ENCODE measurements at places on chromosomes 7 and 10.

- H3K27ac ChIP-seq = no peak overlapping the region
- no peaks in the 10 kb centered on the region for H3K4me1 ChIP-seq
- H3K4me3 ChIP-seq = no peak overlapping the region
- H3K36me3 ChIP-seq = no peaks in the 10 kb centered on the region
These were observed 70.9 kb upstream of the CTBP2 start for GRCh38 chr10:125231116-125231812.

DNA sequence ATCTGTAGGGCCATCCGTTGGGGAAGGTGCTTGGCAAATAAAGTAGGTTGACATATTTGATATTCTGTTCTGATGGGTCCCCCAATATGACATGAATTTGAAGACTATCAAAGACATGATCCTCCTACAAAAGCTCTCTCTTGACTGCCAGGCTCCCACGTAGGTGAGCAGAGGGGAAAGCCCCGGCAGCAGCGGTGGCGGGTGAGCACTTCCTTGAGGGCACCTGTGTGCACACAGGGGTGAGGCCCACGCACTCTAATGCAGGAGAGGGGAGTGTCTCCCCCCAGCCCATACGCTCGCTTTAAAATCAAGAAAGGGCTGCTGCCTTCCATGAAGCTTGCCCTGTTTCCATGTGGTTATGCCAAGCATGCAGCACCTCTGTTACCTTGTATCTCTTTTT, 100.4 kb downstream of the TAX1BP1 start:
- H3K27me3 ChIP-seq = no peaks in the 10 kb centered on the region
- no peak overlapping the region for H3K4me3 ChIP-seq
- H3K4me1 ChIP-seq = no peaks in the 10 kb centered on the region
- ATAC-seq = no peak

- no peaks in the 10 kb centered on the region for H3K27me3 ChIP-seq
- H3K27ac ChIP-seq = no peak overlapping the region
- no peak for ATAC-seq
These were observed 8.7 kb upstream of the SAMD9L start for GRCh38 chr7:93156884-93157283.

- H3K27me3 ChIP-seq = no peaks in the 10 kb centered on the region
- no peaks in the 10 kb centered on the region for H3K4me1 ChIP-seq
- no peak for ATAC-seq
- H3K36me3 ChIP-seq = no peaks in the 10 kb centered on the region
These were observed 49.8 kb downstream of the SEMA3E start for GRCh38 chr7:83599131-83599530.

GRCh38 chr7:91311839-91312238, 47.6 kb downstream of the FZD1 start:
- no peaks in the 10 kb centered on the region for H3K4me1 ChIP-seq
- no peak overlapping the region for H3K27ac ChIP-seq
- ATAC-seq = no peak
- H3K4me3 ChIP-seq = no peak overlapping the region
- H3K36me3 ChIP-seq = no peaks in the 10 kb centered on the region

- H3K27ac ChIP-seq = peak overlapping the region; percentile 41
- peaks cover under 1% of the 10 kb centered on the region for H3K4me1 ChIP-seq
- no peak overlapping the region for H3K4me3 ChIP-seq
- H3K27me3 ChIP-seq = no peaks in the 10 kb centered on the region
These were observed 3.5 kb upstream of the TCAF1 start for GRCh38 chr7:143905509-143905908.

- no peaks in the 10 kb centered on the region for H3K27me3 ChIP-seq
- no peaks in the 10 kb centered on the region for H3K4me1 ChIP-seq
- H3K4me3 ChIP-seq = no peak overlapping the region
- H3K27ac ChIP-seq = no peak overlapping the region
- no peak for ATAC-seq
These were observed 96.1 kb downstream of the LRMDA start for GRCh38 chr10:75527542-75527941.

- no peak overlapping the region for H3K4me3 ChIP-seq
- no peaks in the 10 kb centered on the region for H3K27me3 ChIP-seq
- H3K27ac ChIP-seq = no peak overlapping the region
- H3K4me1 ChIP-seq = no peaks in the 10 kb centered on the region
These were observed 123.5 kb upstream of the AGR3 start for GRCh38 chr7:17005271-17005670.

DNA sequence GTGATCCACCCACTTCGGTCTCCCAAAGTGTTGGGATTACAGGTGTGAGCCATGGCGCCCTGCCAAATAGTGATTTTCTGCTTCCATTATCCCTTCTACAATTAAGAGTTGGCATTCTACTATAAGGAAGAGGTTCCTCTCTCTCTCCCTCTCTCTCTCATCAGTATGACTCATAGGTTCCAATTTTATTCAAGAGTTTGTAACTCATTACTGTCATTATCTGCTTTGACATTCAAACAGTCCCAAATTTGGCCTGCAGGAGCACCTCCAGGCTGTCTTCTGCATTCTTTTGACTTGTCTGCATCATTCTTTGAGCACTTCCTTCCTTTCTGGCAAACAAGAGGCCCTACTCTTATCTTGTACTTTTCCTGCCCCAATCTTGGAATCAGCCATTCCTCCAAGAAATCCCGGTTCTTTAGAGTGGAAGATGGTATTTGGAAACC, 33.2 kb upstream of the CALU start:
- no peaks in the 10 kb centered on the region for H3K27me3 ChIP-seq
- H3K4me1 ChIP-seq = no peaks in the 10 kb centered on the region
- no peaks in the 10 kb centered on the region for H3K36me3 ChIP-seq
- no peak overlapping the region for H3K27ac ChIP-seq
- no peak overlapping the region for H3K4me3 ChIP-seq
- ATAC-seq = no peak

GRCh38 chr7:125061-125475, 67.3 kb upstream of the FAM20C start:
- H3K27ac ChIP-seq = no peak overlapping the region
- ATAC-seq = no peak
- H3K4me1 ChIP-seq = peaks cover 29% of the 10 kb centered on the region
- no peak overlapping the region for H3K4me3 ChIP-seq
- H3K36me3 ChIP-seq = no peaks in the 10 kb centered on the region

DNA sequence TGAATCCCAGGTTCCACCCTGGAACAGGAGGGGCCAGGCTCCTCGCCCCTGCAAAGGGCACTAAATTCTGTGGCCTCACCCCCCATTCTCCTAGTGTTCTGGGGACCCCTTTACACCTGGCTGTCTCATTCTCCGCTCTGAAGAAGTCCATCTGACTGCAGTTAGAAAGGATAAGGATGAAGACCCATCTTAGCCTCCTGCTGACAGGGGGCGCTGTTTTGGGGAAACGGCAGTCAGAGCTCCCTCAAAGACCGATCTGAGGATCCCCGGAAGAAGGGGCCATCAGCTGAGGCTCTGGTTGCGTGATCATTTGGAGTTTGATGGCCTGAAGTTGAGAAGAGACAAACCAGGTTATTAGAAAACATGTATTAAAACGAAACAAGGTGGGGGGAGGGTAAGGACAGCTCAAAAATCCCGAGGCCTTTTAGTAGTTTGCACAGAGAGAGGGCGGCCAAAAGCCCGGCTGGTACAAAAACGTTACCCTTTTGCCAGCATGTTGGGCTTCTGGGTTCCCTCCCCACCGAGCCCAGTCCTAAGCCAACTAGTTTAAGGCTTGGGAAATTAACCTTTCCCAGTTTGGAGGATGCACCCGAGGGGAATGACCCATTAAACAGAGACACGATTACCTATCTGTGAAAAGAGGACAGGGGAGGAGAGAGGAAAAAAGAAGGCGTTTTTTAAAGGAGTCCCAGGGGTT, 102.8 kb downstream of the CHN2 start:
- no peak overlapping the region for H3K4me3 ChIP-seq
- no peaks in the 10 kb centered on the region for H3K36me3 ChIP-seq
- ATAC-seq = no peak

- no peaks in the 10 kb centered on the region for H3K4me1 ChIP-seq
- H3K27ac ChIP-seq = peak overlapping the region; percentile 33
- no peak for ATAC-seq
- peak overlapping the region; percentile 49 for H3K4me3 ChIP-seq
- H3K27me3 ChIP-seq = peaks cover 14% of the 10 kb centered on the region
These were observed 37.3 kb upstream of the RASGEF1A start for GRCh38 chr10:43304079-43304686.

GRCh38 chr7:114151777-114152176, 233.0 kb upstream of the PPP1R3A start:
- H3K36me3 ChIP-seq = no peaks in the 10 kb centered on the region
- no peak for ATAC-seq
- H3K27me3 ChIP-seq = no peaks in the 10 kb centered on the region
- no peak overlapping the region for H3K27ac ChIP-seq
- no peaks in the 10 kb centered on the region for H3K4me1 ChIP-seq
- H3K4me3 ChIP-seq = no peak overlapping the region

DNA sequence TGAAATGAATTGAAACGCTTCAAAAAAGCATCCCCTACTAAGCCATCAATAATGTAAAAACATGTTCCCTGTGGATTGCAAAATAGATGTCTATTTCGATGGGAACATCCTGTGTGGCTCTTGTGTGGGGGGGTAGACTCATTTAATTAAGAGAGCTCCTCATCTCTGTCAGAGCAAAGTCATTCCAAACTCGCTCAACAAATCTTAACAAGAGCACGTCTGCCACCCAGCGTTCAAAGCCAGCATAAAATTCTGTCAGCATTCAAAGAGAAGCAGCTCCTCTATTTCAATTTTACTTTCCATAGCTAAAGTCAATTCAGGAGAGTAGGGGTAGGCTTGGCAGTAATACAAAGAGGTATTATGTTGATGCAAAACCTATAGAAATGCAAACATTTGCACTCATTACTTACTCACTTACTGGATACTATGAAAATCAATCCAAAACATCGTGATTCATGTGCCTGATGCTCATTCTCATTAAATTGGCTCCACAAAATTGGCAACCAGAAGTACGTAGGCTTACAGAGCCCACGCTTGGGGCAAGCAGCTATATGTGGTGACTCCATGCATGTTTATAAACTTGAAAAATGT, 114.9 kb downstream of the IPMK start:
- no peak overlapping the region for H3K4me3 ChIP-seq
- peaks cover 4% of the 10 kb centered on the region for H3K27me3 ChIP-seq
- no peak overlapping the region for H3K27ac ChIP-seq
- no peak for ATAC-seq

- H3K4me3 ChIP-seq = no peak overlapping the region
- peaks cover 9% of the 10 kb centered on the region for H3K27me3 ChIP-seq
- ATAC-seq = no peak
- no peaks in the 10 kb centered on the region for H3K36me3 ChIP-seq
- H3K27ac ChIP-seq = no peak overlapping the region
These were observed 10.9 kb upstream of the GDF2 start for GRCh38 chr10:47311193-47311931.

DNA sequence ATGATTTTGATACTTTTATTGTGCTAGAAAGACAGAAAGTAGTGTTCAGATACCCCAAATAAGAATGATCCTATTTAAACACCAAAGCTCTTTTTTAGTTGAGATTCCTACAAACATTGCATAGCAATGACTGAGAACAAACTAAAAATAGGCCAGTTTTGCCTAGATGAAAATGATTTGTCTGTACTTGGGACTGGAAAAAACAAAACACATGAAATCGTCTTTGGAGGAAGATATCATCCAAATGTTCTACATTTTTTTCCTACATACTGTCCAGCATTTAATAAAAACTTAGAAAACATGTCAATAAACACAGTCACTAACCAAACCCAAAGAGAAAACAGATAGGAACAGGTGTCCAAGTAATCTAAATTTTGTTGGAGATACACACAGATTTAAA, 111.6 kb upstream of the MEOX2 start:
- no peak for ATAC-seq
- H3K27me3 ChIP-seq = no peaks in the 10 kb centered on the region

GRCh38 chr10:127522298-127522697, 26.8 kb upstream of the NPS start:
- H3K27ac ChIP-seq = no peak overlapping the region
- no peak overlapping the region for H3K4me3 ChIP-seq

- H3K4me3 ChIP-seq = no peak overlapping the region
- H3K36me3 ChIP-seq = no peaks in the 10 kb centered on the region
- peak; percentile 13 for ATAC-seq
- H3K4me1 ChIP-seq = no peaks in the 10 kb centered on the region
These were observed 38.2 kb downstream of the SLC29A4 start for GRCh38 chr7:5320802-5321396.

DNA sequence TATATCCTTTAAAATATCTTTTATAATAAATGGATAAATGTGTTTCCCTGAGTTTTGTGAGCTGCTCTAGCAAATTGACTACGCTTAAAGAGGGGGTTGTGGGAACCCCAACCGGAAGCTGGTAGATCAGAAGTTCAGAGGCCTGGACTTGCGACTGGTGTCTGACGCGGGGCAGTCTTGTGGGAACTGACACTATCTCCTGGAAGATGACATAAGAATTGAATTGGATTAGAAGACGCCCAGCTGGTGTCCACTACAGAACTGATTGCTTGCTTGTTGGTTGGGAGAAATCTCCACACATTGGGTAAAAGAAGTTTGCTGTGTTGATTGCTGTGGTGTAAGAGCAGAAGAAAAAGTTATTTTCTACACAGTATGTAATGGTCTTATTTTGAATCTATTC, 51.1 kb upstream of the AHR start:
- no peaks in the 10 kb centered on the region for H3K27me3 ChIP-seq
- no peak overlapping the region for H3K4me3 ChIP-seq
- ATAC-seq = no peak
- H3K36me3 ChIP-seq = no peaks in the 10 kb centered on the region

- ATAC-seq = no peak
- no peaks in the 10 kb centered on the region for H3K4me1 ChIP-seq
- H3K27me3 ChIP-seq = no peaks in the 10 kb centered on the region
- no peak overlapping the region for H3K27ac ChIP-seq
- H3K36me3 ChIP-seq = no peaks in the 10 kb centered on the region
These were observed 28.0 kb upstream of the COMTD1 start for GRCh38 chr10:75263806-75264205.

DNA sequence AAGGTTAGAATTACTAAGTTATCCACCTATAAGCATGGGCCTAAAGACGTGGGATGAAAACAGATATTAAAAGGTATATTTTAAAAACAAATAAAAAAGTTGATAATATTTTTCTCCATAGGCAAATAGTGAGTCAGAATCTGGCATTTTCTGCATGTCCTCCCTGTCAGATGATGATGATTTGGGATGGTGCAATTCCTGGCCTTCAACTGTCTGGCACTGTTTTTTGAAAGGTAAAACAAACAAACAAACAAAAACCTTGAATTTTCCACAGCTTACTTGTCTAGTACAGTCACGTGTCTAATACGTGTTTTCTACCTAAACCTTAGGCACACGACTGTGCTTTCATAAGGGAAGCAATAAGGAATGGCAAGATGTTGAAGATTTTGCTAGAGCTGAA, 17.4 kb downstream of the HBP1 start:
- H3K4me3 ChIP-seq = no peak overlapping the region
- ATAC-seq = no peak
- no peaks in the 10 kb centered on the region for H3K4me1 ChIP-seq
- H3K27me3 ChIP-seq = no peaks in the 10 kb centered on the region

GRCh38 chr10:52121688-52122087, 192.4 kb upstream of the DKK1 start:
- no peak overlapping the region for H3K4me3 ChIP-seq
- no peak overlapping the region for H3K27ac ChIP-seq
- no peaks in the 10 kb centered on the region for H3K36me3 ChIP-seq
- no peak for ATAC-seq
- no peaks in the 10 kb centered on the region for H3K4me1 ChIP-seq
